Tibial nerve (tissue), 4 donors: ENCODE measurements at places on chromosomes 7 and 10. TPM values are rescaled to one million over a fixed set of nuclear protein-coding genes. Genes with fewer than 3 reads are reported as not detected.

The C7orf57 gene
- total RNA-seq = 0.21 TPM

The SRPK2 gene
- 57.0 TPM for total RNA-seq

The CUL2 gene
- 12.0 TPM for total RNA-seq

The CLEC5A gene
- 3.0 TPM for total RNA-seq

The PAPOLB gene
- 1.4 TPM for total RNA-seq

The LMOD2 gene
- total RNA-seq = not detected

The PPP1R9A gene
- total RNA-seq = 28.9 TPM

The MLXIPL gene
- total RNA-seq = 54.8 TPM

The KEL gene
- 0.87 TPM for total RNA-seq

The POLL gene
- total RNA-seq = 38.1 TPM

The KLF14 gene
- 0.22 TPM for total RNA-seq

The IFIT1B gene
- not detected for total RNA-seq

The IKZF1 gene
- total RNA-seq = 9.6 TPM

The MBL2 gene
- 0.22 TPM for total RNA-seq

The BMPER gene
- total RNA-seq = 33.3 TPM

The OPN1SW gene
- not detected for total RNA-seq

The OR13A1 gene
- total RNA-seq = not detected

The MIOS gene
- 66.3 TPM for total RNA-seq

The ZNF804B gene
- total RNA-seq = not detected

The CALML5 gene
- not detected for total RNA-seq

The PDZD7 gene
- total RNA-seq = 2.2 TPM

The SP8 gene
- not detected for total RNA-seq

The TMUB1 gene
- 32.6 TPM for total RNA-seq

The AKR1C1 gene
- total RNA-seq = 94.8 TPM

The LRRTM3 gene
- total RNA-seq = not detected

The ENKUR gene
- total RNA-seq = not detected

The ADCY1 gene
- 9.0 TPM for total RNA-seq

The OR6V1 gene
- total RNA-seq = not detected

The TBL2 gene
- 60.4 TPM for total RNA-seq

The NANOS1 gene
- total RNA-seq = 4.8 TPM

The ODAD2 gene
- not detected for total RNA-seq

The ARHGAP19 gene
- 37.5 TPM for total RNA-seq

The HOXA11 gene
- total RNA-seq = 13.2 TPM

The SLC26A3 gene
- total RNA-seq = not detected

The HOXA1 gene
- 2.1 TPM for total RNA-seq

The FAM25G gene
- not detected for total RNA-seq

The SCART1 gene
- 5.0 TPM for total RNA-seq

The WNT8B gene
- not detected for total RNA-seq

The PTN gene
- total RNA-seq = 5.0 TPM

The CRYGN gene
- 0.87 TPM for total RNA-seq

The PLXNA4 gene
- 12.7 TPM for total RNA-seq

The SPDYE2B gene
- total RNA-seq = not detected
